ENCODE measurements at places on chromosomes 7 and 10.
A peak's percentile ranks its signal among the peaks of the same experiment; 100 is the strongest.

GRCh38 chr10:131722525-131723264 is 178.1 kb upstream of the PPP2R2D start:
- DNase-seq = no peak

- no peak for DNase-seq
Observed at GRCh38 chr7:38978491-38978890, 782 bp downstream of the POU6F2 start.

- no peak for DNase-seq
Observed at GRCh38 chr10:48227213-48227612, 47.3 kb downstream of the FRMPD2 start.

GRCh38 chr7:139918480-139918879 is 89.4 kb downstream of the TBXAS1 start:
- DNase-seq = no peak

DNA sequence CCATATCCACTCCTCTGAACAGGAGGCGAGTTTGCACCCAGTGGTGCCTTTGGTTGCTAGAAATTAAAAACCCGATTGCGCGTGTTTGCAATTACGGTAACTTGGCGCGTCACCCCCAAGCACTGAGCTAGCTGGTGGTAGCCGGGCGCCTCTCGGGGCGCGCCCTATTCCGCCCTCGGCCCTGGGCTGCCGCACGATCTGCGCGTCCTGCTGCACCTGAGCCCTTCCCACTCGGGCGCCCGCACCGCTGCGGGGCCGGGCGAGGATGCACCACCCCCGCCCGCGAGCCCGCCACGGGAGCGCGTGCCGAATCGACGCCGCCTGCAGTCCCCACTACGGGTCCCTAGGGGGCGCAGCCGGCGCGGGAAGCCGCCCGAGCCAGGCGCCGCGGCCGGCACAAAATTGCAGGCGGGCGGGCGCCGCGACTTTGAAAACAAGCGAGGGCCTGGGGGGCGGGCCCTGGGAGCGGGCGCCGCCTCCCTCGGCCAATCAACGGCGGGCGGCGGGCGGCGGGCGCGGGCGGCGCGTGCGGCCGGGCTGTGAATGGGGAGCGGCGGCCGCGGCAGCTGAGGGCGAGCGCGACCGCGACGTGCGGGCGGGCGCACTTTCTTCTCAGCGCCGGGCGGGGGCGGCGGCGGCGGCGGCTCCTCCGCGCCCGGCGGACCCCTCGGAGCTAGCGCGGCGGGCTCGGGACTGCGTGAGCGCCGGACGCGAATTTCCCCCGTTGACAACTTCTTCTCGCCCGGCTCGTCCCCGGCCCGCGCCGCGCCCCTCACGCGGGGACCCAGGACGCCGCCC is at the start of gene SDK1:
Gene SDK1, plus strand, starts transcription at position 602 of the 798 bp plus-strand sequence. CDS start 335 bp downstream, outside the sequence.
- DNase-seq = peak; percentile 47

DNA sequence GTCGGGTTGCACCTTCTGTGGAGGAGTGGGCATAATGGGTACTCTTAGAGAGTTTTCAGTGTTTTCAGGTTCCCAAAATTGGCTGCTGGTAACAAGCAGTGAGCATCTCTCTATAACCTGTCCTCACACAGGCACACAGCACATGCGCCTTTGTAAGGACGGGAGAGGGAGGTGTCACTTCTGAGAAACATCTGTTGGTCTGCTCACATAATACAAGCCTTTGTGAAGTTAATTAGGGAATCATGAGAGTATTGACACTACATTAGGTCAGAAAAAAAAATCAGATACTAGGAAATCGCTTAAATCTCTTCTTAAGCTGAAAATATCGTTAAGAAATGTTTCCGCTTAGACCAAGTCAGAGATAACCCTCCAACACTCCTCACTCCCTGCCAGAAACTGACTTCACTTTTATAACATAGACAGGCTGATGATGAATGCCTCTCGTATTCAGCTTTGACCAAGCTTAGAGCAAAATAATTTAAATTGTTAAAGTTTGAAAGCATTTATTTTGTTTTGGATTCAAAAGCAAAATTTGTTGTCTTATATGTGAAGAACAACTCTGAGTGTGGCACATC is 769.7 kb downstream of the TNS3 start:
- DNase-seq = no peak

- DNase-seq = no peak
Observed at GRCh38 chr10:133365461-133366129, 7.6 kb downstream of the ECHS1 start.

- DNase-seq = no peak
Observed at GRCh38 chr10:80589726-80590373, 52.1 kb downstream of the SH2D4B start.

GRCh38 chr7:42672339-42672999 is 239.4 kb downstream of the C7orf25 start:
- no peak for DNase-seq

DNA sequence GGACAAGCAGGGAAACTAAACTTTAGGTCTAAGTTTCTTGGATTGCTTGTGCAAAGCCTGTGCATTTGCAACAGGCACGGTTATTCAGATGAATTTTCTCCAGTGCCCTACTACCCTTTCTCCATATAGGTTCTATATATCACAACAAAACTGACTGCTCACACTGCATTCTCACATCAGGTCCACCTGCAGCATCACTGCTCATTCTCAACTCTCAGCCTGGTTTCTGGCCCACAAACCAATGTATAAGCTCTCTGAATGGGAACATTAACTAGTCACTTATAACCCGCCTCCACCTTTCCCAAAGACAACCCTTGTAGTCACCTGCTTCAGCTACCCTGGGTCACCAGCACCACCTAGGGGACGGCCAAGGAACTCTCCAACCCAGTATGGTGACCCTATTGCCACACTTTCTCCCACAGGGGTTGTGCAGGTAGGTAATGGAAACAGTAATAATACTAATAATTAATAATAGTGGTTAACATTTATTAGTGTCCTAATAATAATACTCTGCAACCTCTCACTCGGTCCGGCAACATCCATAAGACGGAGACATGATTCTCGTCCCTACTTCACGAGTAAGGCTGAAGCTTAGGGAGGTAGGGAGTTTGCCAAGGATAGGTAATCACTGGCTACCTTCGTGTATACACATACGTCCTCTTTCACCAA is 97.3 kb downstream of the CLEC2L start:
- no peak for DNase-seq

- DNase-seq = no peak
Observed at GRCh38 chr7:156223935-156224832, 411.9 kb upstream of the SHH start.

DNA sequence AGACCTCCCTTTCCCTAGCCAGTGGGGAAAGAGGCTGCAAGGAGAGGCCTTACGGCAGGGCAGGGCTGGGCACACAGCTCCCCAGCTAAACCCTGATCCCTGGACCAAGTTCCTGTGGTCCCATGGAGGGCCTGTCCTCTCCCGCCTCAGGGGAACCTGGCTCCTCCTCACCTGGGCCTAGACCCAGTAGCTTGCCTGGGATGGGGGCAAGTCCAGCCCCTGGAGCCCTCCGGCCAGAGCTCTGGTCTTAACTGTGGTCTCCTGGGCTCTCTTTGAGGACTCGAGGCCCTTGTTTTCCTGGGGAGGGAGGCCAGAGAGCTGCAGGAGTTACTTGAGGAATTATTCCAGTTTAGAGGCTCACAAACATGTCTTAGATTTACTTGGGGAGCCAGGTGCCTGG is 1.5 kb downstream of the ZP3 start:
- DNase-seq = no peak

GRCh38 chr10:4749271-4749574 is 76.8 kb upstream of the AKR1E2 start:
- DNase-seq = no peak

DNA sequence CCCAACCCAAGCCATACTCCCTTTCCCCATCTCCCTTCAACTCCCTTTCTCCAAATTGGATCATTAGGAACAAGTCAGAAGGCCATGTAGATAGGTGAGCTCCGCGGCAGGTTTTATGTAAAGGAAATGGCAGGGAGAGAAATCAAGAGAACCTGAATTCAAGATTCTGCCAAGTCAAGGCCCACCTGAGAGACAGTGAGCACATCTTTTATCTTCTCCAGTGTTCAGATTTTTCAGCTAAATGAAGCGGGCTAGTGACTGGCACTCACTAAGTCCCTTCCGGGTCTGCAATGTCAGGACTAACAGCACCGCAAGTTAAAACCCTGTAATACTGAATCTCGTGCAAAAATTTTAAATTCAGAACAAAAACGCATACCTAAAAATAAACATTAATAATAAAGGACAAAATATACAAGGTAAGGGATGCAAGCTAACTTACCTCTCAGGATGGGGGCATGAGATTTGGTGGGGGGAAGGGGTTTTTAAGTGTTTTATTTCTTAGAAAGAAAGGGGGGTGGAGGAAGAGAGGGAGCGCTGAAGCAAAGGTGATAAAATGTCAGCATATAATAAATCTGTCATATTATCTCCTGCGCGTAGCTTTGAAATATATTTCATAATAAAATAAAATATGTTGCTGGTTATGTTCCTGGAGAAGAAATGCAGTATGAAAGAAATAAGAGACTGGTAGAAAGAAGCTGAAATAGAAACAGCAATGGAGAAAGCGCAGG is 17.6 kb downstream of the TCAF1 start:
- DNase-seq = no peak

- no peak for DNase-seq
Observed at GRCh38 chr10:74743401-74743800, 83.0 kb upstream of the KAT6B start.

DNA sequence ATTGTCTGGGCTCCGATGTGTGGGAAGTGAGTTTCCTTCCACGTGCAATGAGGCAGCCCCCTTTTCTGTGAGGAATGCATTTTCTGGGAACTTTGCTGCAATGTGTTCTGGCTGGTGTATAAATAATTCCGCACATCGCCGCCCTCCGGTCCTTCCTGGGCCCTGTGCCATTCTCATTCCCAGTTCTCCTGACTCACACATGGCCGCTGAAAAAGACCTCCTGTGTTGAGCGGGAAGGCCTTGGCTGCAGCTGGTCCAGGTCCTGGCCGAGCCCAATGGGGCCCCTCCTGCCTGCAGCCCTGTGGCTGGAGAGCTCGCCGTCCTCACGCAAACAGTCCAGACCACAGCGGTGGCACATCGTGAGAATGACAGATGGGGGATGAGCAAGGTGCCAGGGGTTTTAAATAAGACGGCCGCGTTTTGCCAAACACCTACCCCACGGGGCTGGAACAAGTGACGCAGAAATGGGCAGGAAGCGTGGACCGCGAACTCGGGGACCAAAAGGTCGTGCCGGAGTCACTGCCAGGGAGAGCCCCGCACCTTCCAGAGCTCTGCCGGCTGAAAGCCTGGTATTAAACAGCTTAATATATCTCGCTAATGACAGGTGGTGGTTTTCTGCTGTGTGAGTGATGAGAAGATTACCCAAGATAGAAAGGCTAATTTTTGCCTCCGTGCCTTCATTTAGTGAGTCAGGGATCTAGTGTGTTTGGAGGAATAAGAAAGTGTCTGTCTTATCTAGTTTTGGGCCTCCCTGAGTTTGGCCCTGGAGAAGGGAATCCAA is 37.0 kb downstream of the FAM20C start:
- no peak for DNase-seq

- no peak for DNase-seq
Observed at GRCh38 chr7:50664461-50664922, 99.3 kb upstream of the DDC start.

DNA sequence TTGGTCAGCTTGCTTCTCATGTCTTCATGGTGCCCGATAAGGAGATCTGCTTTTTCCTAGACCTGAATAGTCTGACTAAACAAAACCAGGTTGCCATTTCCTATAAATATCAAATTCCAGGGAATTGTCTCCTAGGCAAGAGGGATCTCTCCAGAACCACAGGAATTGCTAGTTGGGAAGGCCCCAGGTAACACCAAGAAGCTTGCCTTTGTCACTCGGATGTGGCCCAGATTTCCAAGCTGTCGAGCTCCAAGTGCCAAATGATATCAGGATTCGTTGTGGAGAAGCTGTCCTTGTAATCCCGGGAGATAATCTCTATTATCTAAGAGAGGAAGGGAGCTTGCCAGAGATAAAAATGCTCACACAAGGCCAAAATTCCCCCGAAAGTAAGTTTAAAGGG is 1288.5 kb upstream of the AUTS2 start:
- DNase-seq = no peak

GRCh38 chr7:70668606-70669358 is 463.2 kb upstream of the GALNT17 start:
- DNase-seq = no peak

DNA sequence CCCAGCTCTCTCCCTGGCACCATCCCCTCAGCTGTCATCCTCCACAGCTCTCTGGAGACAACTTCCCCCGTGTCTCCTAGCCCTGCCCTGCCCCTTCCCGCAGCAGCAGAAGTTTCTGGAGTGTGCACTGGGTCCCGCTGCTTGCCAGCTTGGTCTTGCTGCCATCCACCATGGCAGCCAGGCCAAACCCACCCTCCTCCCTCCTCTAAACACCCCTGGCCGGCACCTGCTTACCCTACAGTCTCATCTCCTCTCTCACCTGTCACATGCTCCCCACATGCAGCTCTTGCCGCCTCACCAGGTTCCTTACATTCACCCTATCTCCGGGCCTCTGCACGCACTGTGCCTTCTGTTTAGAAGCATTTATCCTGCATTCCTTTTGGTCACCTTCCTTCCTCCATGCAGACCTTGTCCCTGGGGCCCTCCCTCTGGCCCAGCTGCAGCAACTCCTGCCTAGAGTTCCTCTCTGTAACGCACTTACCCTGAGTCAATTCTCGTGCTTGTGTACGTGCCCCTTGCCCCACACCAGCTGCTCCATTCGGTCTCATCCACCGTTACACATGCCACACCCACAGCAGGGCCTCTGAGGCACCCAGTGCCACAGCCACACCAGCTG is 93.9 kb upstream of the RET start:
- DNase-seq = no peak

GRCh38 chr10:118832241-118832651 is 77.5 kb upstream of the CACUL1 start:
- no peak for DNase-seq

GRCh38 chr10:34507217-34507616 is 307.9 kb downstream of the PARD3 start:
- DNase-seq = no peak

DNA sequence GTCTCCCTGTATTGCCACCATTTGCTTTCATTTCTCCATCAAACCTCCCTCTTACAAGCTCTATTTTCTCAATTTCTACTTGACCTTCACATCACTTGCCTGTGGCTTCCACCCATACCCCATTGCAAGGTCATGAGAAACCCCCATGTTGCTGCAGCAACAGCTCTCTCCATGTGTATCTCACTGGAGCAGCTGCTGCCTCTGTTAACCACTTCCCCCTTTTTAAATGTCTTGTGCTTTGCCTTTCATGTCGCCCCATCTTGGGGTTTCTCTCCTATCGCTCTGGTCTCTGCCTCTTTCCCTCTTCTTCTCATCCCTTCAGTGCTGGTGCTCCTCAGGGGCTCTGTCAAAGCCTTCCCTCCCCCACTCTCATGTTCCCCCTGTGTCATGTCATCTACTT is 148.8 kb downstream of the CHN2 start:
- DNase-seq = no peak

DNA sequence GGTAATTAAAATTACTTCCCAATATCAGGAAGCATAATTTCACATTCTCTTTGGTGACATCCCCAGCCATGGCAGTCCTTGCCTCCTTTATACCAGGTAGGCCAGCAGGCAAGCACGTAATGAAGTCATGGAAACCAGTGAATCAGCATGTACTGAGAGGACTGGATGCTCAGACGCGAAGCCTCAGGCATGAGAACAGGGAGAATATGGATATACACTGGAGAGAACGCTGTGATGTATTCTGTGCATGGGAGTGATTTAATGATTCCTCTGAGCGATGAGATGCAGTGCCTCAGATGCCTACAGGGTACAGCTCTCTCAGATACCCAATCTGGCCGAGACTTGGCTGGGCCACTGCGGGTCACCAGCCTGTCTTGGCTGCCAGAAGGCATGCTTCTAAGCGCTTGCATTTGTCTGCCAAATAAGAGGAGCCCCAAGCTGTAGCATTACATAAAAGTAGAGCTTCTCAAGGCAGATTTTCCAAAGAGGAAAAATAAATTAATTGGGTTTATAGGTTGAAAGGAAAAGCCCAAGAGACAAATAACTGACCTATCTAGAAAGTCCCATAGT is 238.1 kb downstream of the RELN start:
- no peak for DNase-seq

Measured in iPS DF 6.9 (cell line).